ENCODE measurements at places on chromosomes 16 and 17.

- no peak for DNase-seq
Observed at GRCh38 chr17:14693382-14693781, 392.5 kb downstream of the HS3ST3B1 start.

DNA sequence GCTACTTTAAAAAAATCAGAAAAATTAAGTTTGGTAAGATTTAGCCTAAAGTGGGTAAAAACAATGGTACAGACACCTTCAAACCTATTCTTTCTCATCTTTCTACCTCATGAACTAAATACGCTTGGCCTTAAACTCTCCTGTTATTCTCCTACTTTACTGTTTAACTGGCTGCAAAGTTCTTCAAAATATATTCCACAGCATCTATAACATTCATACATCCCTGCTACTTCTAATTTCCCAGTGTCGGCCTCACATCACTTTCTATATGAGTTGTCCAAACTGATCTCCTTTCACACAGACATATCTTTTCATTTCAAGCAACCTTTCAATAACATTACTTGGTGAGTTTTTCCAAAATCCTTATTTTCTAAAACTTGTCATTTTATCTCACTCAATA, 64.0 kb downstream of the MED13 start:
- no peak for DNase-seq

- peak; percentile 50 for DNase-seq
Observed at GRCh38 chr17:17783116-17783824, 53.5 kb downstream of the SREBF1 start.

DNA sequence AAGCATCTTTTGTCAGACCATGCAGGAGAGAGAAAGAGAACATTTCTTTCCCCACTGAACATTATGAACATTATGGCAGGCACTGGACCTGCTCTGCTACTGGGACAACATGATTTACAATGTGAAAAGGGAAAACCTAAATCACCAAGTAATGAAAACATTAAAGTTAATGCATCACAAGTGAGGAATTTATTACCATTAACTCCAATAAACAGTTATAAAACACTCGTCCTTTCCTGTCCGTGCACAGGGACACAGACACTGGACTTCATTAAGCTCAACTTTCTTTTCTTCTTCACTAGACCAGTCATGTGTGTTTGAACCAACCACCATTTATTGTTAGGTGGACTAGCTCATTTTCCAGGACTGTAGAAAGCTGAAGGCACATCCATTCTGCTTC, 95.4 kb downstream of the SNX11 start:
- no peak for DNase-seq

DNA sequence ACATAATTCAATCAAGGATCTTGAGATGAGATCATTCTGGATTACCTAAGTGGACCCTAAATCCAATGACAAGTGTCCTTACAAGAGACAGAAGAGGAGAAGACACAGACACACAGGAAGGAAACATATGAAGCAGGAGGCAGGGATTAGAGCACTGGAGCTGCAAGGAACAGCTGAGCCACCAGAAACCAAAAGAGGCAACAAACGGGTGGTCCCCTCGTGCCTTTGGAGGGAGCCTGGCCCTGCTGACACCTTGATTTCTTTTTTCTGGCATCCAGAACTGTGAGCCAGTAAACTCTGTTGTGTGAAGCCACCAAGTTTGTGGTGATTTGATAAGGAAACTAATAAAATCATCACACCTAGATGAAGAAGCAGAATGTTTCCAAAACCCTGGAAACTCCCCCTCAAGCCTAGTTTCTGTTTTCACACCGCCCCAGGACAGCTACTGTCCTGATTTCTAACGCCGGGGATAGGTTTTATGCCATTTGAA, 115.2 kb downstream of the PITPNC1 start:
- no peak for DNase-seq

DNA sequence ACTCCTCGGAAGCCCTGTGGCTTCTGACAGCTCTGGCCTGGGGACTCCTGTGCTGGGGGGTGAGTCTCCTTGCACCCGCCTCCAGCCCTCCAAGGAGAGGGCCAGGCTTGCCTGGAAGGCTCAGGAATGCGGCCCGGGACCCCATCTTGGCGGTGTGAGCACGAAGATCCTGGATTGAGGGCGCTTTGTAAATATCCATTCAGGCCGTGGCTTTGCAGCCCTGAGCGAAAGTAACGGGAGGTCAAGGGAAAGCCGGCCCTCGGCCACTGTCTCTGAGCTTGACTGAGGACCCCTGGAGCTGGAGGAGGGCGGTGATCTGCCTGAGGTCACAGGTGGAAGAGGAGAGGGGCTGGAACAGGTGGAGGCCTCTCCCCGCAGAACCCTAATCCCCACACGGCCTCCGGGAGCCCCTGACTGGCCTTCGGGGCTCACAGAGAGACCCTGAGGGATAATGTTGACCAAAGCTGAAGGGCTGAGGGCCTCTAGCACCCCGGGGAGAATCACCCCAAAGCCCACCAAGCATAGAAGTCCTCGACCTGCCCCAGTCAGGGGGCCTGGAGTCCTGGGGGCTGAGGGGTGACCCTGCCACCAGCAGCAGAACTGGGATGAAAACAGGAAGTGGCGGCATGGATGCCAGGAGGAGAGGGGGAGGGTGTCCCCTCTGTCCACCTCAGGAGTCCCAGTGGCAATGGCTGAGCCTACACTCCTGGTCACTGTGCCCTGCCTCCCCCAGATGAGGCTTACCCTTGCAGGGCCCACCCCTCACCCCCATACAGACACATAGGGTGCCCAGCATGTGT, 8.3 kb upstream of the RASD1 start:
- DNase-seq: no peak

- DNase-seq: no peak
Observed at GRCh38 chr16:21634216-21634615, 18.2 kb downstream of the IGSF6 start.

GRCh38 chr16:3158510-3159314, 23.9 kb downstream of the ZNF213 start:
- DNase-seq: peak; percentile 94

DNA sequence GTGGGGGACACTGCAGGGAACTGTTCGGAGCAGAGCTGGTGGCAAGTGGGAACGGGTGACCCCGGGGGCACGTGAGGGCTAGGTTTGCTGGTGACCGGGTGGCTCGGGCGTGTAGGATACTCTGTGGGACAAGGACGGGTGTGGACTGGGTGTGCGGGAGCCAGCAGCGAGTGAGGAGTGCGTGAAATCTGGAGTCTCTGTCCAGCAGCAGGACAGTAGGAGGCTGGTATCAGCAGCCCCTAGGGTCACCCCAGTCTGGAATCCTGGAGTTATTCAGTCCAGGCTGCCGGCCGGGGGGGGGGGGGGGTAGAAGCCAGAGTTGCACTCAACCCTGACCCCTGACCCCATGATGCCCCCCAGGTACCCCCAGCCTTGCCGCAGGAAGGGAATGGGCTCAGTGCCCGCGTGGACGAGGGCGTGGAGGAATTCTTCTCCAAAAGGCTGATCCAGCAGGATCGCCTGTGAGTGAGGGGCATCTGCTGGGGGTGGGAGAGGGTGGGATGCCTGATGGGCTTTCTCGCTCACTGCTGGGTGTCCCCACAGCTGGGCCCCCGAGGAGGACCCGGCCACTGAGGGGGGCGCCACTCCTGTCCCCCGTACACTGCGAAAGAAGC, 6.2 kb downstream of the ACD start:
- no peak for DNase-seq

GRCh38 chr16:56547949-56548567, 16.8 kb upstream of the MT4 start:
- DNase-seq: no peak

- DNase-seq: peak; percentile 42
Observed at GRCh38 chr16:87963400-87963799, 12.2 kb downstream of the BANP start.

DNA sequence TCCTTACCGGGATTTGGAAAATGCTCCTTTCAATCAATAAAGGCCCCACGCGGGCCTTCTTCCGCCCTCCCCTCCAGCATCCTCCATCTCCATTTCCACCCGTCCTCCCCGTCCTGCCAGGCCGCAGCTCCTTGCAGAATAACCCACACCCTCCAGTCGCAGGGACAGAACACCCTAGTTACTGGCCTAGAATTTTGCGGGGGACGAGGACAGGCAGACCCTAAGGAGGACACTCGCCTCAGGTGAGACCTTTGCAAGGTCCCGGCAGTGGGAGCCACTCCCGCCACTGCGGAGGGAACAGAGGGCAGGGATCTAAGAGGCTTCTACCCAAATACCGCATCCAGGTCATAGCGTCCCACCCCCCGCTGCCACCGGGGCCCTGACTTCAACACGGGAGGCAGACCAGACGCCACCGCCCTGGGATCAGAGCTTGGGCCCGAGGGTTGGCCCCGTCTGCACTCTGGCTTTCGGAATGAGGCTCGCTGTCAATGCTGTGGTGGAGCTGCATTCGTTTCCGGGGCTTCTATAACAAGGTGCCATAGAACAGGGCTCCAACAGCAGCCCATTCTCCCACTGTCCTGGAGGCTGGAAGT, 26.8 kb downstream of the SLC25A10 start:
- DNase-seq: no peak

GRCh38 chr17:50346313-50347116, 589 bp downstream of the XYLT2 start:
- DNase-seq: no peak

DNA sequence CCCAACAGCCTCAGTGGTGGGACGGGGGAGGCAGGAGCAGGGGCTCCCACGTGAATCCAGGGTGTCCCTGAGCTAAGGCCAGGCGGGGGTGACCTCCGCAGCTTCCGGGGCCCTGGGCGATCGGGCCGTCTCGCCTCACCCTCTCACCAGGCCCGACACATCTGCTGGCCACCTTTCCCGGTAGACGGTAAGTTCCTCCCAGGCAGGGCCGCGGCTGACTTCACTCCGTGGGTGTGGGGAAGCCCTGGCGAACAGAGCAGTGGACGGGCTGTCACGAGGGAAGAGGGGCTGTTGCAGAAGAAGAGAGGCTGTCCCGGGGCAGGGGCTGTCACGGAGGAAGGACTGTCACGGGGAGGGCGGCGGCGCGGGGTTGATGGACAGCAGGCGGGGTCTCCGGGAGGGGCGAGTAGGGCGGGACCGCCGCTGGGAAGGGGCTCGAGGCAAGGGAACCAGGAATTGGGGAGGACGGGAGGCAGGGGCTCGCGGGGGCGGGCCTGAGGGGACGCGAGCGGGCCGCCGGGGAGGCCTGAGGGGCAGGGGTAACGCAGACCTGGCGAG, 498 bp downstream of the PKMYT1 start:
- no peak for DNase-seq

DNA sequence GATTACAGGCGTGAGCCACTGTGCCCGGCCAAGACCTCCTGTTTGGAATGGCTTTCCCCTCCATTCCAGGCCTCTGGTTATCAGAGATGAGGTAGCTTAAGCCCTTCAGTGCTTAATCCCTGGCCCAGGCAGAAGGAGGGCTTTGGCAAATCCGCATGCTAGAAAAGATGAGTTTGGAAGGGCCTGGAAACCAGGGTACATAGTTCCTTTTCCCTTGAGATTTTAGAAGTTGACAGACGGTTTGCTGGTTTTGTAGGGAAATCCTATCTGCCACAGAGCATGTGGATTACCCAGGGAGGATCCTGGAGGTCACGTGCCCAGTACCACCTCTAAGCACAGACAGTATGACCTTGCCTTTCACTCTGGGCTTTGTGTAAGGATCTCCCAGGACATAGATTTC, 114.7 kb upstream of the CACNG3 start:
- no peak for DNase-seq
